ENCODE measurements at places on chromosomes 6 and 20.

- no peak for DNase-seq
Measured at GRCh38 chr6:155014670-155015300, 19.7 kb downstream of the TIAM2 start.

- DNase-seq: no peak
Measured at GRCh38 chr6:64160486-64160885, 524.9 kb downstream of the PHF3 start.

GRCh38 chr6:2086326-2086965, 159.0 kb downstream of the GMDS start:
- no peak for DNase-seq

DNA sequence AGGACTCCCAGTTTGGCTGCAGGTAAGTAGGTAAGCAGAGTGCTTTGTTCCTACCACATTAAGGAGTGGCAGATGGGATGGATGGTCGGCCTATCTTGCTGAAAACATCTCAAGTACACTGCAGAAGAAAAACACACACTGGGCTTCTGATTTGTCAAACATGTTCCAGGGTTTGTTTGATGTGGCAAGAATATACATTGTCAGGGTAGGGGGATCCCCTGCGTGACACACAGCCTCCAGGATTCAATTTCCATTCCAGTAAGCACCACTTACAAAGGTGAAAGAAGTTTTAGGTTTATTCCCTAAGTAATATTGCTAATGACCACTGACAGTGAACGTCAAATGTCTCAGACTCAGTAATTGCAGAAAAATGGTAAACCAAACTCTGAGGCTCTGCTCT, 26.0 kb upstream of the KIF16B start:
- DNase-seq: no peak

DNA sequence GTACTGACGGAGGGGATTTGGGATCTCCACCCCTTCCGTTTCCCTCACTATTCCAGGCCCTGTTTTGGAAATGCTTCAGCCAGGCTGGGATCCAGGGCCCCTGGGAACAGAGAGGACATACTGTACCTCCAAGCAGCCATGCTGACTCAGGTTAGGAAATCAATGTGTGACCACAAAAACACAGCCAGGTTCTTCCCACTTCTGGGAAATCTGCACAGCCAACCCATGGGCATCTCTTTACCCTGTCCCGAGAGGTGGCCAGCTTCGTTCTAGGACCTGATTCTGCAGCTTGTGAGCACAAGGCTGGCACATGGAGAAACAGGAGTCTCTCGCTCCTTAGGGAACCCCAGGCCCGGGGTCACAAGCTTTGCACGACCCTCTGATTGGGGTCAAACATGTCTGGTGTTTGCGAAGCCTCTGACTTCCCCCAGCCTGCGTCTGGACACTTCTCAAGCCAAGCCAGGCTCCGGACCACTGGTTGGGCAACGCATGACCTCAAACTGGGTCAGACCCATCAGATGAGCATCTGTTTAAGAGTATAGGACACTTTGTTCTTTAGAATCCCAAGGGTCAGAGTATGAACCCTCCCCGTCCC, 8.3 kb upstream of the TTPAL start:
- DNase-seq: peak; percentile 89

- DNase-seq: no peak
Measured at GRCh38 chr20:22776369-22776768, 192.0 kb upstream of the FOXA2 start.

DNA sequence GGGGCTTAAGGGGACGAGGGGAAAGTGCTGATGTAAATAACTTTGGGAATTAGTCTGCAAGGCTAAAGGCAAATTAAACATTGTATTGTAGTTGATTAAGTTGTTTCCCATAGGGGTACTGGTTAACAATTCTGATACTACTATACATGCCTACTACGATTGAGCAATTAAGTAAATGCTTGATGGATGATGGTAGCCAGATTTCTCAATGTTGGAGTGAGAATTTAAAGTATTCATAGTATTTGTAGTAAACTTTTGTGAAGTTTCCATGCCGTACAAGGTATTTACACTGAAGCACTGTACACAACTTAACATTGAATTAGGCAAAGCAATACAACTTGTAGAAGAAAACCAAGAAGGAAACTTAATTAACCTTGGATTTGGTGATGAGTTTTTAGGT, 852.3 kb downstream of the QKI start:
- no peak for DNase-seq

DNA sequence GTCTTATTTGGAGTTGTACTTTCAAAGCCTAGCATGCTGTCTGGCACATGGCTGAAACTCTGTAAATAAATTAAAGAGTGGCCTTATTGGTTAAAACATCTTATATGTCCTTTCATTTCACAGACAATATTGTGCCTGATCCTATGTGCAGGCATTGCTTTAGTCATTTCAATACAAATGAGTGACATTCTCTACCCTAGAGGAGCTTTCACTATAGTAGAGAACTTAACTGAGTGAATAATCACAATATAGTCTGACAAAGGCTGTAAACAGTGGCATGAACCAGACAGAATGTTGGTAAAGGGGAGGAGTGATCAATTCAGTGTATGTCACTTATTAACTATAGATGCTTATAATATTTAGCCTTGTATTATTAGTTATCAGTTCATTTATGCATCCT, 481.8 kb downstream of the TFAP2B start:
- DNase-seq: no peak

- peak; percentile 51 for DNase-seq
Measured at GRCh38 chr20:14288341-14289330, 48.8 kb downstream of the FLRT3 start.

GRCh38 chr6:166500246-166500645, 86.2 kb downstream of the RAMACL start:
- DNase-seq: no peak

DNA sequence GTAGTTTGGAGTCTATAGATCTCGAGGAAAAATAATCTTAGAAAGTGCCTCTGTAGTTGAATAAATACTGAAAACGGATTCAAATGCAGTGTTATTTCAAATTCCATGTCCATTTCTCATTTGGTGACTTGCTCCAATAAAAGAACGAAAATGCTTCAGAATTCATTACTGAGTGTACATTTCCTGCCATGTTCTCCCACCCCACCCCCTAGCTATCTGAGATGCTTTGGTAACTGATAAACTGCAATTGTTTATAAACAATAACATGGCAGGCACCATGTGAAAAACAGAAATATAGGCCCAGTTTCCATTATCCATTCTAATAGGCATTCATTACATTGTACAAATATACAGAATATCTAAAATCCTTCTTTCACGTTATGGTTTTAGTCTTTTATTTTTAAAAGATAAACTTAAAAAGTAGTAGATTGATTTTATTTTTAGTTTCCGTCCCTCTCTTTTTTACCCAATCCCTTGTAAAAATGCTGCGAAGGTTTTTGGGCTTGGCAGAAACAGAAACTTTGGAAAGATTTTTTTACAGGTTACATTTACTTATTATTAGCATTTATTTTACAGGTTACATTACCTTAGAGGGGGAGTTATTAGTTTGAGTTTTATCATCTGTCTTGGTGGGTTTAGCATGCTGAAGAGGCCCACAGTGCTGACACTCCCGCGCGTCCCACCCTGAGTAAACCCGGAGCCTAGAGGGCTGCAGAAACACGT, 1.5 kb downstream of the FAM162B start:
- DNase-seq: no peak

- no peak for DNase-seq
Measured at GRCh38 chr20:39631557-39631956, 669.4 kb downstream of the DHX35 start.

GRCh38 chr6:41063884-41064285, 8.3 kb downstream of the OARD1 start:
- DNase-seq: no peak

- no peak for DNase-seq
Measured at GRCh38 chr6:126897758-126898157, 220.7 kb upstream of the RSPO3 start.

- no peak for DNase-seq
Measured at GRCh38 chr20:5663396-5663795, 86.8 kb upstream of the SHLD1 start.
